ENCODE measurements at places on chromosomes 12 and 14.

DNA sequence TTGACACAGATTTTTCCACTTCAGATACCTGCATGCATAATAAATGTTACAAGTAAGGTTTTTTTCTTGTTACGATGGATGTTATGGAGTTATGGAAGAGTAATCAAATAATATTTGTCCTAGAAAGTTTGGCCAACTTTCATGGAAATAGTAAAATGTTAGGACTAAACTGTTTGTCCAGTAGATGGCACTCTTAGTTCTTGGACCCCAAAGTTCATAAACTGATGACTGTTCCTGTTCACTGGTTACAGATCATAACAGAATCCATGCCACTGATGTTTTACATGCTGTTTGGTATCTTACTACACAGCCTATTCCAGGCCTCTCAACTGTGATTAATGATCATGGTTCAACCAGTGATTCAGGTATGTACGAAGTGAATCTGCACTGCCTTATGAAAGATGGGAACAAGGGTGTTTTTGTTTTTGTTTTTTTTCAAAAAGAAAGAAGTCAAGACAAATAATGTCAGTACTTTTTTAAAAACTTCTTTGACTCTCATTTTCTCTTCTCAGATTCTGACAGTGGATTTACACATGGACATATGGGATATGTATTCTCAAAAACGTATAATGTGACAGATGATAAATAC is 48.8 kb upstream of the SLCO1C1 start:
- peak; percentile 58 for DNase-seq

- DNase-seq, result no peak
Observed at GRCh38 chr14:92489394-92490238, 24.0 kb upstream of the RIN3 start.

- peak; percentile 39 for DNase-seq
Observed at GRCh38 chr14:102699416-102700110, 77.7 kb upstream of the TRAF3 start.

GRCh38 chr12:115998119-115998633 is 279.3 kb downstream of the MED13L start:
- peak; percentile 70 for DNase-seq

- no peak for DNase-seq
Observed at GRCh38 chr14:24964591-24964990, 85.4 kb downstream of the STXBP6 start.

DNA sequence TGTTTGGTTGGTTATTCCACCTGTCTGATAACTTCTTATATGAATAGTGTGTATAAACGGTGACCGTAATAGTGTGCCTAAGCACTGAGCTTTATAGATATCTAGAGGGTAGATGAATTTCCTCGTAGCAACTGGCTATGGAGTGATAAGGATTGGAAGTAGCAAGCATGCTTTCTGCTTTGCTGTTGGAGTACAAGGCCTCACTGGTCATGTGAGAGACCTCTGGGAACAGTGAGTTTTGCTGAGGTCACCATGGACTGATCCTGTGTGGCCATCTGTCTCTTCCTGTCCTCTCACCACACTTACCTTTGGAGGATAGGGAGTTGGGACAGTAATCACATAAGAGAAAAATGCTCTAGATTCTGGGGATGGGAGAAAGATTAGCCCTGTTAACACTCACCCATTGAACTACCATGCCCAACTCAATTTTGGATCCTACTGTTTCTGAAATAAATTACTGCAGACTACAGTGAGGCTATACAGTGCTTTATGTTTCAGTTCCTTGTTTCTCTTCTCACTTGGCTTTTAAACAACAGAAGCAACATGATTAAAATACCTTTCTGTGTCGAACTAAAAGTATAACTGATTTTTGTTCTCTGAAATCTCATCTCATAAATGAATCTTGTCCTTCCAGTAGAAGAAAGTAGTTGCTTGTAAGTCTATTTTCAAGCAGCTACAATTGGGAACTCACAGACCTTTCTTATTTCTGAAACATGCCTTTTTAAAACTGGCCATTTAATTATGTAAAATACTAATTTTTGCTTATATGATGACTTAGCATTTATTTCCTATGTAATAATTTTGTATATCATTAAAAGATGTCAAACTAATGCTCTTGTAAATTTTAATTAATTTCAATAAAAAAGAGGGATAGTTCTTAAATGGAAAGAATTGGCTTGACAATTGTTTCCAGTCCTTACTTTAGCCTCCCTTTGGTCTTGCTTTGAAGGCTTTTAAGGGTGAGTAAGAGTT is 8.3 kb downstream of the TMX1 start:
- DNase-seq, result no peak

Measured in endothelial cell of umbilical vein (primary cell).